ENCODE measurements at places on chromosomes 1 and 21.

DNA sequence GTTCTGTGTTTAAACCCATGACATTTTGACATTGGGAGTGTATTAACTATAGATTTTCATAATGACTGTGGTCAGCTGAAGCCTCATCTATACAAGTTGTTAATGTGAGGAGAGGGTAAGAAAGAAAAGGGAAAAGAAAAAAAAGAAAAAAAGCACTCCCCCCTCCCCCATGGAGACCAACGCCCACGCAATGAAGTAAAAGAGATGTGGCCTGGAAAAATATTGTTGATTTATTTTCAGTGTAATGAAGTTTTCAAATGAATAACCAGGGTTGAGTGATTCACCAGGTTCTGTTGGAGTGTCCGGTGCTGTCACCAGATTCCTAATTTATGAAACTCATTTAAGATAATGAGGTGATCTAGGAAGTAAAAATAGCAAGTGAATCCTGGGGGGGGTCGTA is 4.7 kb downstream of the RNF220 start:
- DNase-seq: no peak

DNA sequence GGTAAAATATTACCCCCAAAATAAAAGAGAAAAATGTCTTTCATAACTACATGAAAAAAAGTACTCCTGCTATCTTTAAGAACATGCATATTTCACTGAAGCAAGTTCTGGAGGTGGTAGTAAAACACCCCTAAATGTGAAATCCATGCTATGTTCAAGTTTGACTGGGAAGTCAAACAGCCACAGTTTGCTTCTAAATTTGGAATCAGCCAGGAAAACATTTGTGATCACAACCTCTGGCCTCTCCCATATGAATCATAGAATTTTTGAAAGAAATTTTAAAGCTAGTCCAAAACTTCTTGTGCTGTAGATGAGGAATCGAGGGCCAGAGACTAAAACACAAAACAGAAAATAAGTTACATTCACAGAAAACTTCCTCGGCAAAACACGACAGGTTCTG is 6.6 kb downstream of the SORT1 start:
- no peak for DNase-seq

- no peak for DNase-seq
Measured at GRCh38 chr1:2821966-2822620, 20.6 kb upstream of the TTC34 start.

DNA sequence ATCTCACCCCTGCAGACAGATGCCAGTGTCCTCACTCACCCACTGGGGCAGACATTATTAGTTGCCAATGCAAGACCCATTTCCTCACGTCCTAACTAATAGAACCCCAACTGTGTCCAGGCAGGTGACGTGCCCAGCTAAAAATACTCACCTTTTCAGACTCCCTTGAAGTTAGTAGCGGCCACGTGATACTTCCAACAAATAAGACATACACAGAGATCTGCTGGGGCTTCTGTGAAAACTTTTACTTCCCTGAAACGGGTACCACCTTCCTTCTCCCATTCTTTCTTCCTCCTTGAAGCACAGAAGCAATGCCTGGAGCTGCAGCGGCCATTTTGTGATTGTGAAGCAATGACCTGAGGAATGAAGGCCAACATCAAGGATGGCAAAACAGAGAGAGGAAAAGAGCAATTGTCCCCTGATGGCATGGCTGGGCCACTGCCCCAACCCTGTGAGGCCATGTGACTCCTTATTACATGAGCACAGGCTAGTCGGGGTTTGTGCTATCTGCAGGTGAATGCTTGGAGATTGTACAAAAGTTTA is 74.4 kb upstream of the TMPRSS2 start:
- DNase-seq: no peak

- DNase-seq: no peak
Measured at GRCh38 chr21:42047821-42048613, 23.1 kb upstream of the UMODL1 start.

DNA sequence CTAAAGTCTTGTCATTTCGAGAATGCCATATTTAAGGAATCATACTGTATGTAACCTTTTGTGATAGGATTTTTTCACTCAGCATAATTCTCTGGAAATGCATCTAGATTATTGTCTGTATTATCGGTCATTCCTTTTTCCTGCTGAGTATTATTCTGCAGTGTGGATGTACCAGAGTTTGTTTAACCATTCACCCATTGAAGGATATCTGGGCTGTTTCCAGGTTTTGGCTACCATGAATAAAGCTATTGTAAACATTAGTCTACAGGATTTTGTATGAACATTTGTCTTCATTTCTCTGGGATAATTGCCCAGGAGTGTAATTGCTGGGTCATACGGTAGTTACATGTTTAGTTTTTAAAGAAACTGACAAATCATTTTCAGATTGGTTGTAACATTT is 61.8 kb downstream of the ATP1A1 start:
- DNase-seq: no peak

DNA sequence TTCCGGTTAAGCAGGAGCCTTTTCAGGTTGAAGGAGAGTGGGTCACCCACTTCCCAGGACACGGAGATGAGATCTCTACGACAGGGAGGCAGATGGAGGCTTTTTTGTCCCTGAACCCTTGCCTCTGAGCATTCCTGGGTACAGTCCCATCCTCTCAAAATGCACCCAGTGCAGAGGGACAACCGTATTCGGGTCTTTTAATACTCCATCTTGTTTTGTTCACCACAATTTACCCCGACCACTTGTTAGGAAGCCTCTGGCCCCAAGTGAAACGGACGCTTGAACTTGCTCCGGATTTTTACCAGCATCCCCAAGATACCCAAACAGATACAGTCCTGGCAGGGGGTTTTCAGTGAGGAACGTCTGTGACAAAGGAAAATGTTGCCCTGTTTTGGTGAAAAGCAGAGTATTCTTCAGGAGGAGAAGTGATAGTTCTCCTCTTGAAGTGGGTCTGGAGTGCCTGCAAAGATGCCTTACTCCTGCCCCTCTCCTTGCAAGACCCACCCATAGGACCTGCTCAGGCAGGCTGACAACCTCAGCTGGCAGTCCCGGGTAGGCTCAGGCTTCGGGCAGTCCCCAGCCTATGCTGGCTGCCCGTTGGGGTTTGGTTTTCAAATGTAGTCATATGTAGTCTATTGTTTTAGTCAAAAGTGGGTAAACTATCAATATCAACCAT is 669 bp upstream of the ARL8A start:
- no peak for DNase-seq

DNA sequence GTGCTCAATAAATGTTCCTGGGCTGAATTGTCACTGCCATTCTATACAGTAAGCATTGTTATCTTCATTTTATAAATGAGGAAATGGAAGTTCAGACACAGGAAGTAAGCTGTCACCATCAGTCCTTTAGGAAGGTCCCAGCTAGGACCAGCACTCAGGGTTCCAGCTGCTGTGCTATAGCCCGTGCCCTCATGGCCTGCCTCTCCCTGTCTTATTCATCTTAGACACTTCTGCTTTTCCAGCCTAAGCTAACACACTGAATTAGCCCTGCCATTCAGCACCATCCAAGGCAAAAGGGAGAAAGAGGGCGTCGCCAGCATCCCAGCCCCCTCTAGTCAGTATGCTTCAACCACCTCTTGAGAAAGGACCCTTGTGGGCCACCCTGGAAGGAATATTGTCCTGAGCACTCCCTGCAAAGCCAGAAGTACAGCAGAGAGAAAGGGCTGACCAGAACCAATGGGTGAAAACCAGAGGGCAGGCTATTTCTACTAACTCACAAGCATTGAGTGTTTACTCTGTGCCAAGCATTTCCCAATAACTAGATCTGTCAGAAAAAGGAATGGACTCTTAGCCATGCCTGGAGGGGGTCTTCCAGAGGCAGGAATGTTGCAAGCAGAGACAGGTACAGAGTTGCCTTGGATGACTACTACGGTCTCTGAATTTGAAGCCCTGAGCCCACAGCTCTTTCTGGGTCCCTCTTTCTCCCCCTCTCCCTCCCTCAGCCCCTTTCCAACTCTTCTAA is 77.9 kb upstream of the NFIA start:
- DNase-seq: no peak

- DNase-seq: no peak
Measured at GRCh38 chr21:45329261-45330074, 41.8 kb upstream of the POFUT2 start.

GRCh38 chr1:196098000-196098399 is 510.2 kb downstream of the KCNT2 start:
- no peak for DNase-seq

DNA sequence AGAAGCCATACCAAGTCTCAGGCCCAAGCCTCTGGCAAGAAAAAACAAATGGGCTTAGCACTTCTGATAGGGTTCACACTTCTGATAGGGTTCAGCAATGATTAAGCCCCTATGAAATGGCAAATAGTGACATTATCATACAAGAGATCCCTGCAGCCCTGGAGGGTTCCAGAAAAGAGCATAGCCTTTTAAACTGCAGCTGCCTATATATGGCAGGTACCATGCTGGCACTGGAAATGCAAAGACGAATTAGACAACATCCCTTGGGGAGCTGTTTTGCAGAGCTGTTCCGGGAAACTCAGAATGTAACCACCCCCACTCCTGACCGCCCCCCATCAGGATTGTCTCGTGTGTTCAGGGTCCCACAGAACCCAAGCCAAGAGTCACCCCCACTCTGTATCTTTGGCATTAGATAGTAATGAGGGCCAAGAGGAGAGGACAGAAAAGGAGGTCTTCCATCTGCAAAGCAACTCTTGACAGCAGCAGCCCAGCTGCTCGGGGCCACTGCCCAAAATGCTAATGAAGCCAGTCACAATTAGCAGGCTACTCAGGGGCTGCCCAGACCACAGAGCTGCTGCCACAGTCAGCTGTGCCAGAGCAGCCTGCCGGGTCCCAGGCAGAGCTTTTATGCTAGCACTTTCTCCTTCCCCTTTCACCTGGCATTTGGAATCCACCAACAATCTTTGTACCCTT is 50.9 kb downstream of the ITPKB start:
- DNase-seq: no peak

DNA sequence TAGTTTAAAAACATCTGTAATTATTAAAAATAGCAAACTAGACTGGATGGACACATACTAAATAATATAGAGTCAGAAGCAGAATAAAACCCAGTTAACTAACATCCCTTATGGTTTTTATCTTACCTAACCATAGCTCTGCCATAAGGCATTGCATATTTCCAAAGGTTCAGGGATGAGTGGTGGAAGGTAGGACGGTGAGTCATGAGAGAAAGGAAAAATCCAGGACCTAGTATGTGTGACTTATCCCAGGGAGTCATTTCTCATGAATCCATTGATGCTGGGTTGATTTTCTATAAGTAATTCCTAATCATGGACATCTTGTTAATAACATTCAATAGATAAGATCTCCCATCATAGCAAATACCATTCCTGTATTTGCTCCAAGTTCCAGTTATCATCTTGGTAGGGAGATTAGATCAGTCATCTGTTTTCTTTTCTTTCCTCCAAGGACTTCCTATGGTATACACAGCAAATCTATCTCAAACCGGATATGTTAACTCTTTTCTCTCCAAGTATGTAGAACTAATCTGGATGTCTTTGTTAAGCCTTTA is 490.7 kb upstream of the B3GALT2 start:
- no peak for DNase-seq

- DNase-seq: peak; percentile 25
Measured at GRCh38 chr1:200258447-200259375, 151.1 kb downstream of the ZNF281 start.

Data from NCI-H1436 (cell line).